ENCODE measurements at places on chromosomes 2 and 18. TPM values are rescaled to one million over a fixed set of nuclear protein-coding genes. Genes with fewer than 3 reads are reported as not detected.

GRCh38 chr2:62423235-62423634 is 82.8 kb downstream of the TMEM17 start:
- no peaks in the 10 kb centered on the region for H3K27me3 ChIP-seq
- no peaks in the 10 kb centered on the region for H3K4me1 ChIP-seq
- no peaks in the 10 kb centered on the region for H3K36me3 ChIP-seq
- DNase-seq: no peak

- H3K27ac ChIP-seq: no peak overlapping the region
- no peak for DNase-seq
- H3K36me3 ChIP-seq: no peaks in the 10 kb centered on the region
- H3K4me3 ChIP-seq: no peak overlapping the region
Measured at GRCh38 chr2:189821953-189822748, 37.9 kb downstream of the PMS1 start.

GRCh38 chr2:20488782-20489181 is 41.9 kb downstream of the RHOB start:
- no peak overlapping the region for H3K4me3 ChIP-seq
- H3K36me3 ChIP-seq: no peaks in the 10 kb centered on the region
- no peak overlapping the region for H3K27ac ChIP-seq
- no peaks in the 10 kb centered on the region for H3K27me3 ChIP-seq
- DNase-seq: no peak

DNA sequence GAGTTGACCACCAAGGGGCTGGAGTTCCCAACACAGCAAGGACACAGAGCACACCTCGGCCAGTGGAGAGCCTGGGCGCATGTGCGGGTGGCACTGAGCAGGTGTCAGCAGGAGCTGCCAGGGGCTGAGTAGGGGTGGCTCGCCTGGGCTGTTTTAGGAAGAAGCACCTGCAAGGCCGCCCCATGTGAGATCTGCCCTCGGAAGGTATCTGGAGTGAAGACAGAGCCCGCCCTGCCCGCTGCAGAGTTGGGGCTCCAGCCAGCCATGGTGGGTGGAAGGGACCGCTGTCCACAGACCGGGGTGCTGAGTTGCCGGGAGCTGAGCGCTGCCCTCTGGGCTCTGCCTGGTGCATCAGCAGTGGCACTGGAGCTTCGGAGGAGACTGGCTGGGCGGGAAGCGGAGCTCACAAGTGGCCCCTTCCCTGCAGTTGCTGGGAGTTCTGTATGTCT is 35.2 kb downstream of the MTERF4 start:
- H3K4me3 ChIP-seq: no peak overlapping the region
- H3K27me3 ChIP-seq: no peaks in the 10 kb centered on the region
- no peak for DNase-seq
- no peak overlapping the region for H3K27ac ChIP-seq
- H3K36me3 ChIP-seq: no peaks in the 10 kb centered on the region

DNA sequence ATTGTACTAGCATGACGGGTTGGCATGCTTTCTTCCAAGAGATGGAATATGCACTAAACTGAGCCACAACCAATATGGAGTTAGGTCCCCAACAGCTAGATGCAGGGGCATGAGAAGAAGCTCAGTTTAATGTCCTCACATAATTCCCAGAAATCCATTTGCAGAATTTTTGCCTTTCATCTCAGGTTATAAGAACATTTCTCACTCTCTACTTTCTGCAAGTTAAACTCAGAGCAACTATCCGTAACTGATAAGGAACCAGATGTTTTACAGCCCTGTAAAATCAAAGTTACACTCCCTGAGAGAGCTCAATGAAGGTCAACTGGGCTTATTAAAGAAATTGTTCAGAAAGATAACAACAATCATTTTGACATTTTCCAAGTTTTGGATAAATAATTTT is 30.7 kb downstream of the COPS8 start:
- H3K4me3 ChIP-seq: no peak overlapping the region
- H3K27ac ChIP-seq: no peak overlapping the region
- DNase-seq: no peak
- no peaks in the 10 kb centered on the region for H3K27me3 ChIP-seq
- H3K4me1 ChIP-seq: no peaks in the 10 kb centered on the region

Gene NXPH2
- total RNA-seq: 8.5 TPM

Gene CXCR1
- 0.37 TPM for total RNA-seq

Gene C2orf72
- total RNA-seq: 0.12 TPM

All from ovary (tissue), 10 donors.